NCI-H2171 (cell line): ENCODE measurements at places on chromosomes 2 and 18.

- DNase-seq = no peak
Observed at GRCh38 chr2:225526760-225527390, 127.4 kb downstream of the NYAP2 start.

DNA sequence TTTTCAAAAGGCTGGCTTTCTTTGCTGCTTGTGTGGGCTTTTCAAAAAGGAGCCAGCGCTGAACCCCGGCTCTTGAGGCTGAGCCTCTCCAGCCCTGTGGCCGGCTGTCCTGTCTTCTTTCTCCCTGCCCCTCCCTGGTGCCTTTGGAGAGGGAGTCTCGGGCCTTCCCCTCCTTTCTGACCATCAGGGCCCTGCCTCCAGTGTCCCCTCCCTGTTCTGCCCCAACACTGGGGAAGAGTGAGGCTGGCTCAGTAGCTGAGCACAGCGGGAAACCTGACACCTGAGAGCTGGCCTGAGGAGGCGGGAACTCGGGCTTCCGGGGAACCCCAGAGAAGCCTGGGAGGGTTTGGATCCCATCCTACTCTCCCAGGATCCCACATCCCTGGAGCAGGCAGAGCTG, 232.1 kb downstream of the LOXHD1 start:
- no peak for DNase-seq

DNA sequence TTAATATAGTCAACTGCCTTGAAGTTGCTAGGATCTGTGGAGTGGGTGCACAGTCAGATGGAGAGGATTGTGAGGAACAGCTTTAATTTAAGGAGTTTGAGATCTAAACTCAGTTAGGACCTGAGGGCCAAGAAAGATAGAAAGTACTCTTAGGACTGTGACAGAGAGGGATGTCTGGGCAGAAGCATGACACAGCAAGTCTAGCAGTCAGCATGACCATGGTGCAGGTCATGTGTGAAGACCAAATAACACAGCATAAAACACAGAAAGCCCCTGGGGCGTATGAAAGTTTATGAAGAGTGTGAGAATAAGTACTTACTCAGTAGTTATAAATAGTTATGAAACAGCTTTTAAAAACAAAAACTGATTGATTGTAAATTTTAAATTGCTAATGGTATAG, 107.2 kb downstream of the GALNT1 start:
- DNase-seq = no peak

GRCh38 chr2:42547014-42547413, 21.4 kb upstream of the MTA3 start:
- DNase-seq = no peak

DNA sequence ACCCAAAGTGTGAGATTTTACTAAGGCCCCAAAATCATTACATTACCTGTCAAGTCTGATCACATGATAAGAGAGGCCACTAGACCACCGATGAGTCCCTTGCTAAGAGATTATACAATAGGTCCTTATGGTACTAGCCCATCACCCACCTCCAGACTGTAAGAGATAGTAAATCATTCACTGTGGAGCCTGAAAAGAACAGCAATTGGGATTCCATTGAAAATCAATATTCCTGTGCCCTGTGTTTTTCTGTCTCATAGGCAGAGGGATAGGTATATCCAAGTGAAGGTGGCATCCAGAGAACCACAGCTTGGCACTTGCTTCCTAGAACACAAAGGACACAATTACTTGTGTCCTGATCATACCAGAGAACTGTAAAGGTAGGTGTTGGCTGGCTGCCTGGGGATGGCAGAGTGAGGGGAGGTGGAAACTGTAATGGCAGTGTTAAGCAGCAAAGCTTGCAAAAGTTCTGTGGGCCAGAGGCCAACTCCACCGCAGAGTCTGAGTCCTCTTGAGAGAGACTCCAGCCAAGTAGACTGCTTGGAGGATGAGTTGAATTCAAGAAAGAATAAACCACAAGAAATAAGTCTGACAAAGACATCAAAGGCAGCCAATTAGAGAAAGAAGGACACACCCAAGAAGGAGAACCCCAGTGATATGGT, 102.0 kb upstream of the PIEZO2 start:
- no peak for DNase-seq

DNA sequence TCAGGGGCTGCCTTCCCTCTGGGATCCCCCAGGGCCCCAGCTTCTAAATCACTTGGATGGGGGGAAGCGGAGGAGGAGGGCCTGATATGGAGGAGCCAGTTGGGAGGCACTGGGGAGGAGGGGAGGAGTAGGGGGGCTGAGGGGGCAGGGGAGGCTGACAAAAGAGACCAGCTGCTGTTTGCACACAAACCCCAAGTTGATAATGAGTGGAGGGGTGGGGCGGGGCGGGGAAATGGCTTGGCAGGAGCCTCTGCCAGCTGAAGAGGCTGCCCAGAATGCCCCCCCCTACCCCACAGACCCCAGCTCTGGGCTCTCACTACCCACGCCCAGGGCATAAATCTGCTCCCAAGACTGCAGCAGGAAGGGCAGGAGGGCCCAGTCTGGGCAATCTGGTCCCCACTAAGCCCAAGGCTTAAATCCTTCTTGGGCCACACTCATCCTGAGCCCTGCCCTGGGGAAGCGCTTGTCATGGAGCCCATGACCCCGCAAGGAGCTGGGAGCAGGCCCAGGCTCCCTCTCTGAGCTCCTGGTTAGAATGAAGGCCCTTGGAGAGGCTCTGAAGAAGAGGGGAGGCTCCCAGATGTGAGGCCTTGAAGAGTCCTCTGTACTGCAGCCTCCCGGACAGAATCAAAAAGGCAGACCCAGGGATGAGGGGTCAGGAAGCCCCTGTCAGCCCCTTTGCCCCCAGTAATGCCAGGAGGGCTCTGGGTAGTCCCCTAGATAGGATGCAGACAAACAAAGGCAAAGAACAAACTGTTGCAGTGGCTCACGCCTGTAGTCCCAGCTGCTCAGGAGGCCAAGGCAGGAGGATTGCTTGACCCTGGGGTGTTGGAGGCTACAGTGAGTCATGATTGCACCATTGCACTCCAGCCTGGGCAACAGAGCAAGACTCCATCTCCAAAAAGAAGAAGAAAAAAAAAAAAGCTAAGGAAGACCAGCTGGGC, 24.8 kb upstream of the PTMA start:
- DNase-seq = no peak

- DNase-seq = no peak
Observed at GRCh38 chr2:193326296-193326695, 1131.6 kb upstream of the TMEFF2 start.

DNA sequence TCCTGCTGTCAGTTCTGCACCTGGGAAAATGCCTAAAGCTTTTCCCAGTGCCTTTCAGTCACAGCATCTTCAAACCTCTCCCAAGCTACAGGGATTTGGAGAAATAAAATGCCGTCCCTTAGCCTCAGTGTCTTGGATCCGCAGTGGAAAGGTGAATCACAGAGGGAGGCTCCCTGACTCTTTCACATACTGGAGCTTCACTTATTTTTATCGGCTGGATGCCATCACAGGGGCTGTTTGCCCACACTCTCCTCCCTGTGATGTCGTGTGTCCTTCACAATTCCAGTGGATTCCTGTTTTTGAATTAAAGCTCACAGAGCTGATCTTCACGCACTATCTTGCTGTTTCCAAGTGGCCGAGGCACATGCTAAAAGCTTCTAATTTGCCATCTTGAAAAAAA, 1303.1 kb upstream of the DDX18 start:
- no peak for DNase-seq

DNA sequence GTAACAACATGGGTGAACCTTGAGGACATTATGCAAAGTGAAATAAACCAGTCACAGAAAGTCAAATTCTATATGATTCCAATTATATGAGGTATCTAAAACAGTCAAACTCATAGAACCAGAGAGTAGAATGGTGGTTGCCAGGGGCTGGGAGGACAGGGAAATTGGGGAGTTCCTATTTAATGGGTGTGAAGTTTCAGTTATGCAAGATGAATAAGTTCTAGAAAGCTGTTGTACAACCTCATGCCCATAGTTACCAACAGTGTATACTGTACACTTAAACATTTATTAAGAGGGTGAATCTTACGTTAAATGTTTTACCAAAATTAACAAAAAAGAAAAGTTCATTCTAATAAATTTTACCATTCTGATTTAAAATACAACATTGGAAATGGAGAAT, 92.7 kb upstream of the WDSUB1 start:
- DNase-seq = no peak

DNA sequence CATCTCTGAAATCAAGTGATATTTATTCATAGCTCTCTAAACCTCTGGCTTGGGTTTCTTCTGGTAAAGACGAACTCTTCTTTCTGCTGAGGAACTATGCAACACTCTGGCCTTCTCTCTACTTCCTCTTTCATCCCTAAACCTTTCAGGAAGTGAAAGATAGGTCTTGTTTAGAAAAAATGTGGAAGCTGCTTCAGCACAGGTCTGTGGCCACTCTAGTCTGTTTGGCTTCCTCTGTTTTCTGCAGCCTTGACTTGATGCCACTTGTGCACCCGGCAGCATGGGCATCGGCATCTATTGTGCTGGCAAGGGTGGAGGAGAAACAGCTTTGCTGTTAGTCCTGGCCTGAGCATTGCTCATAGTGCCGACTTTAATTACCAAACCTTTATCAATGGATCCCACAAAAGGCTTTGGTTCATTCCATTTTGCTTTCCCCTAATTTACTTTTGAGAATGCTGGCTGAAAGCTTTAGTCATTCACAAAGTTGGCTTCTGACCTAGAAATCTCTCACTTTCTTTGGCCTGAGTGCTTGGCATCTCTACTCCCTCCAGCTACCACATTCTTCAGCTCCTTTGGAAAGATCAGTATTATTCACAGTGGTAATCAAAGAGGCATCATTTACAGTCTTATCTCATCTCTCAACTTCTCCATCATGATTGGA, 32.0 kb upstream of the GPR39 start:
- DNase-seq = no peak

DNA sequence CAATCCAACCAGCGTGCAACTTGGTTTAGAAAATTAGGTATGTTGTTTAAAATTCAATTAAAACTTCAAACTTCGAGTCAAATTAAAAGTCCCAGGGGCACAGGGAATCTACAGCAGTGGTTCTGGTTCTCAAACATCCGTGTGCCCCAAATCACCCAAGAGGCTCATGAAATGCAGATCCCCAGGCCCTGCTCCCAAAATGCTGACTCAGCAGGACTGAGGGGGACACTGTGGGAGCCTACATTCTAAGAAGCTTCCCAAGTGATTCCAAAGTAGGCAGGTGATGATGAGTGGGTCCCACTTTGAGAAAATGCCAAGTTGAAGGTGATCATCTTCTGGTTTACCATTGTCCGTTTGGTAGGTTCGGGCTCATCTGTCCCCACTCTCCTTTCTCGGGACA, 82.3 kb downstream of the GALNT14 start:
- DNase-seq = no peak

DNA sequence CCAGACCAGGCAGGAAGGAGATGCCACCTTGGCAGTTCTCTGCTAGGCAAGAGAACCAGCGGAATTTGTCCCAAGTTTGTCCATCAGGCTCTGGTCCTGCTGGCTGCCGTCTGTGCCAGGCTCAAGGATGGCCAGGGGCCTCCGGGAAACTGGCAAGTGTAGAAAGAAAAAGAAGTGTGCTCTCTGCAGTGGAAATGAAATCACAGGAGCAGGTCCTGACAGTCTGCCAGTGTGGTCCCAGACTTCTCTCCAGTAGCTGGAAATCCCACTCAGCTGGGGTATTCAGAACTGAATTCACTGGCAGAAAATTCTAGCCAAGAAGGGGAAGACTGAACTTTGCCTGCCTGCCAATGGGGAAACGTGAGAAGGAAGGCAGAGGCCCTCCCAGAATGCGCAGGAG, 91.0 kb downstream of the STPG4 start:
- no peak for DNase-seq

- DNase-seq = no peak
Observed at GRCh38 chr2:110653861-110654260, 24.0 kb downstream of the BUB1 start.

DNA sequence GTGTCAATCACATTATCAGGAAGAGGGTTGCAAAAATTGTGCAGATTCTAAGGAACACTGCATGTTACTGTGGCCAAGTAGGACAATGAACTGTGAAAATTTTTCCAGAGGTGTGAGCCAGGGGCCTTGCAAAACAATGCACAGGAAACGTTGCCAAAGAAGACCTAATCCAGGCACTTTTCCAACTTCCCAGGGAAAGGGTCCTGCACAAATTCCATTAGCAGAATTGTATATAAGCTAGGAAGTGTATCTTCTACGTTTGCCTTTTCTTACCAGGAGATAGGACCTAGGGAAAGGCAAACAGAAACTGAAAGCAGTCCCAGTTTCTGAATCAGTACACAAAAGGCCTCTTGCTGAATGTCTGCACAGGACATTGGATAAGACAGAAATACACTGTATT, 1888.3 kb upstream of the CELF4 start:
- DNase-seq = no peak

GRCh38 chr2:39737661-39738060, 41.4 kb downstream of the THUMPD2 start:
- no peak for DNase-seq

- no peak for DNase-seq
Observed at GRCh38 chr2:179265082-179265510, 464 bp upstream of the SESTD1 start.

- no peak for DNase-seq
Observed at GRCh38 chr18:44685296-44685695, 4.6 kb downstream of the SETBP1 start.

DNA sequence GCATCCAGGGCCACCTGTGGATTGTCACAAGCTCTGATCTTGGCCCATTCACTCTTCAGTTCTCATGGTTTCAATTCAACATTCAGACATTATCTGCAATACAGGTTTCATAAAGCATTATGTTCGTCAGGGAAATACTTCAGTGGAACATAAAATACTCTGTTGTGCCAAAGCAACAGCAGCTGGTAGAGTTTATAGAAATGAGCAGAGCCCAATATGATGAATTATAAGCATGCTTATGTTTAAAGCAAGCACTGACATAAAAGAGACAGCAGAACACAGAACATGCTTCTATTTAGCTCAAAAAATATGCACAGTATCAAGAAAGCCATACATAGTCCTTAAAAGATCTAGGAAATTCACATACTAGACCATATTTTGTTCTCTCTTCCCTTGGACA, 71.3 kb downstream of the PDK1 start:
- no peak for DNase-seq

DNA sequence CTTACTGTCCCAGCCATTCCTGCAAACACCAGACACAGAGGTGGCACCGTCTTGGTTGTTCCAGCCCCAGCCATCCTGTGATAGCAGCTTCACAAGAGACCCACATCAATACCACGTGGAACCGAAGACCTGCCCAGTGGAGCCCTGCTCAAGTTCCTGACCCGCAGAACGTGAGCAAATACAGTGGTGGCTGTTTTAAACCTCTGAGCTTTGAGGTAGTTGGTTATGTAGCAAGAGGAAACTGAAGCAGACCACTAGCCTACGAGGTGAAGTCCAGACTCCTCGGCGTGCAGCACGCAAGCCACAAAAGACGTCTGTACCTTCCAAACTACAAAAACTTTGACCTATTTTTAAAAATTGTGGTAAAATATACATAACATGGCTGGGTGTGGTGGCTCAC, 96.1 kb upstream of the ODC1 start:
- DNase-seq = no peak

GRCh38 chr2:229909090-229909489, 12.7 kb downstream of the TRIP12 start:
- DNase-seq = no peak

DNA sequence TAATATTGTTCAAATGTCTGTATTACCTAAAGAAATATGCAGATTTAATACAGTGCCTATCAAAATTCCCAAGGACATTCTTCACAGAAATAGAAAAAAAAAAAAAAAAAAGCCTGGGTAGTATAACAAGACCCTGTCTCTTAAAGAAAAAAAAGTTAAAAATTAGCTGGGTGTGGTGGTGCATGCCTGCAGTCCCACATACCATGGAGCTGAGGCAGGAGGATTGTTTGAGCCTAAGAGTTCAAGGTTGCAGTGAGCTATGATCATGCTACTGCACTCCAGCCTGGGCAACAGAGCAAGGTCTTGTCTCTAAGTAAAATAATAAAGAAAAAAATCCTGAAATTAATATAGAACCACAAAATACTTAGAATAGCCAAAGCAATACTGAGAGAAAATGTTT, 51.9 kb downstream of the SLC16A14 start:
- no peak for DNase-seq
